ENCODE measurements at places on chromosomes 2 and 18.

GRCh38 chr2:168137510-168138180 is 109.8 kb downstream of the STK39 start:
- H3K27me3 ChIP-seq, result no peaks in the 10 kb centered on the region
- no peak for DNase-seq
- H3K4me1 ChIP-seq, result peaks cover 26% of the 10 kb centered on the region
- H3K36me3 ChIP-seq, result peaks cover 9% of the 10 kb centered on the region
- peak overlapping the region; percentile 87 for H3K27ac ChIP-seq

GRCh38 chr2:181111059-181111458 is 130.7 kb downstream of the UBE2E3 start:
- H3K4me1 ChIP-seq, result peaks cover 3% of the 10 kb centered on the region
- H3K27ac ChIP-seq, result no peak overlapping the region
- DNase-seq, result no peak
- H3K4me3 ChIP-seq, result no peak overlapping the region

- no peak overlapping the region for H3K4me3 ChIP-seq
- no peak overlapping the region for H3K27ac ChIP-seq
- DNase-seq, result no peak
- no peaks in the 10 kb centered on the region for H3K4me1 ChIP-seq
- peaks cover 23% of the 10 kb centered on the region for H3K27me3 ChIP-seq
Observed at GRCh38 chr2:120454654-120455385, 108.9 kb downstream of the INHBB start.

DNA sequence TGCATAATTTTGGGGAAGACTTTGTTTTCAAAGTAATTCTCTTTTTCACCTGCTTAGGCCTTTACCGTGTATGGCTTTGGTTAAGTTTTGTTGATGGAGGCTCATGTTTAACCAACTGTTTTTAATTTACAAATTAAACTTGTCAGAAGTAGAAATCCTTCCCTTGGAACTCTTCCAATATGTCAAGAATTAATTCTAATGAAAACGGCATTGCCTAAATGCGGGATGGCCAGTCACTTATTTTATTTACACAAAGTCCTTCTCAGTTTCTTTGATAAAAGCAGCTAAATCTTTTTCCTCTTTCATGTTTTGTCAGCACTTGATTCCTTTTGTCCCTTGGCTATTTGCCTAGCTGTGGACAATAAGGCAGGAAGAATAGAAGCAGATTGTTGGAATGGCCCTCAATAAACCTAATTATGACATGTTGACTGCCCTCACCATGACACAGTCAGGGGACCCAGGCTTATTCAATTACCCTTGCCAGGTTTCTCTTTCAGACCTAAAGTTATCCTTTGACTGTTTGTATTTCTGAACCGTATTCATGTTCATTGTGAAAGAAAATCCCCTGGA is 26.3 kb downstream of the PAX3 start:
- peaks cover 93% of the 10 kb centered on the region for H3K27me3 ChIP-seq
- DNase-seq, result no peak
- no peaks in the 10 kb centered on the region for H3K36me3 ChIP-seq
- no peak overlapping the region for H3K27ac ChIP-seq

- no peak overlapping the region for H3K4me3 ChIP-seq
- no peak for DNase-seq
- no peaks in the 10 kb centered on the region for H3K4me1 ChIP-seq
- no peaks in the 10 kb centered on the region for H3K36me3 ChIP-seq
- no peaks in the 10 kb centered on the region for H3K27me3 ChIP-seq
Observed at GRCh38 chr2:209549589-209549988, 125.7 kb downstream of the MAP2 start.

Data from progenitor cell of endocrine pancreas (in vitro differentiated cells).